ENCODE measurements at places on chromosomes 16 and 17.

GRCh38 chr16:4053301-4053845, 62.9 kb downstream of the ADCY9 start:
- no peak for DNase-seq

- DNase-seq: no peak
Observed at GRCh38 chr17:34071886-34072420, 183.1 kb upstream of the CCL2 start.

- DNase-seq: no peak
Observed at GRCh38 chr17:78448356-78448993, 70.0 kb downstream of the PGS1 start.

GRCh38 chr16:31487071-31487719, 4.3 kb downstream of the SLC5A2 start:
- no peak for DNase-seq

GRCh38 chr17:76686538-76687297, 24.0 kb downstream of the MXRA7 start:
- no peak for DNase-seq
